HuH-7.5 (cell line): ENCODE measurements at places on chromosomes 2 and 18.

DNA sequence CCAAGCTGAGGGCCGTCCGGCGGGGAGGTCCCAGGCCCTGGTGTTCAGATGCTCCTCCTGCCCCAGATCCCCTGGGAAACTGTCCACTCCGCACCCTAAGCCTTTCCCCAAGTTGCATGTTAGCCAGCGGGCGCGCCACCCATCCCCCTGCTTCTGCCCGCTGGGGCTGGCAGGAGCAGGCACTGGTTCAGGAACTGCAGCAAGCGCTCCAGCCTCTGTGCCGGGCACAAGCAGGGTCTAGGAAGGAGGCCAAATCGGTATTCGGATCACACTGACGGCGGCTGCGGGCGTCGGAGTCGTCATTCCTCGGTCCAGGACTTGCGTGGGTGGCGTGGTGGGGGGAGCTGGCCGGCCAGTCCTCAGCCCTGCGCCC lies 53.7 kb downstream of the FAM168B start:
- DNase-seq: no peak

GRCh38 chr18:75208836-75209128 lies 157 bp downstream of the PTGR3 start:
- DNase-seq: no peak

GRCh38 chr2:216008387-216008786 lies 5.0 kb downstream of the MREG start:
- DNase-seq: no peak

- no peak for DNase-seq
Measured at GRCh38 chr2:120540719-120541552, 194.7 kb upstream of the GLI2 start.

DNA sequence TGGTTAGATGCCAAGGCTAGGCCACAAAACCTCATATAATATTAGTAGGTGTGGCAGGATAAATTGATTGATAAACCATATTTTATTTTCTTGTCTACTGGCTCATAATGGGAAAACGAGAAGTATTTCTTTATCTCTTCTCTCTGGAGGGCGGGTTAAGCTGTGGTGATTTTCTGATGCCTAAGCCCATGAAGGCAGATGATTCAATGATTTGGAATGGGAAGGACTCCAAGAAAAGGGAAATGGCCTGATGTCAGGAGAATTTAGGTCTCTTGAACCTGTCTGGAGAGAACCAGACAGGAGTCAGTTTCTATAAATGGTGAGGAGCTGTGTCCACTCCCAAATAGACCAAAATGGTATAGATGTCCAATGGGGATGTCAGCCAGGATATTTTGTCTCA lies 18.7 kb upstream of the MAP4K3 start:
- DNase-seq: no peak

GRCh38 chr2:217953531-217953932 lies 49.3 kb downstream of the TNS1 start:
- DNase-seq: no peak

GRCh38 chr2:231211486-231211885 lies 13.1 kb downstream of the ARMC9 start:
- no peak for DNase-seq

DNA sequence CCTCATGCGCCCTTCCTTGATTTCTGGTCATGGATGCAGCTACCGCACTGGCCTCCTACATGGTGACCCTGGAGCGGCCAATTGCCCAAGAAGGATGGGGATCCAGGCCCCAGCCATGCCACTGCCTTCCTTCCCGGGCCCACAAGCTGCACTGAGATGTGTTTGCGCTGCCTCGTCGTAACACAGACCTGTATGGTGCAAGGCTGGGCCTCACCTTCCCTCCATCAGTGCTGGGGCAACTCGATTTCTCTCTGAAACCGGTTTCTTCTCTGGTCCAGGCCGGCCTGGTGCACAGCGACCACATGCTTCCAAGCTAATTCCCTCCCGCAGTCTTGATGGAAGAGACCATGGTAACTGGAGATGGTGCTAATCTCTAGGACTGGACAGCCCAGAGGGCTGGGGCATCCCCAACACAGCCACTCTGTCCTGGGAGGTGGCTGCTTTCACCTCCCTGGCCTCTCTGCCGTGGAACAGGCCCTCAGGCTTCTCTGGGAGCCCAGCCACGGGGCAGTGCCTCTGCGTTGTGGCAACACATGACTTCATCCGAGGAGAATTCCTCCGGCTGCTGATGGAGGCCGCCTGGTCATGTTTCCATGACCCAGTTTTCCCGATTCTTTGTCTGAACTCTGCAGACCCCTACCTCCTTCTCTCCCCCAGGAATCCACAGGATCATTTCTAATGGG lies 184.2 kb downstream of the GLI2 start:
- DNase-seq: no peak

- peak; percentile 31 for DNase-seq
Measured at GRCh38 chr2:127857265-127857808, 618 bp downstream of the POLR2D start.
